ENCODE measurements at places on chromosomes 1 and 21.
A peak's percentile ranks its signal among the peaks of the same experiment; 100 is the strongest.

DNA sequence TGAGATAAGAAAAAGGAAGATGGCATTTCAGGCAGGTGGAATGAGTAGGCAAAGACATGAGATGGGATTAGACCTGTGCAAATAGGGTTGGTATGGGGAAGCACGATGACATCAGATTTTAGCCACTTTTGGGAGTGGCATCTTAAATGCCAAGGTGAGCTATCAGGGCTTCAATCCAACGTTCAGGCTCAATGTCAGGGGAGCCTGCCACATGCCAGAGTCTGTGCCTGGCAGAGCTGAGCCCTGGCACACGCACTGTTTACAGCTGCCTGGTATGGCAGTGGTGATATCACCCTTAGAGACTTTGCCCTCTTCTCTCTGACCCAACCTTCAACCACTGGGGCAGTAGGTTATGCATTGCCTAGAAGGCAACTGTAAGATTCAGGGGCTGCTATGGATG lies 1.1 kb upstream of the GUCA2B start:
- DNase-seq = no peak

- no peak for DNase-seq
Measured at GRCh38 chr1:87794788-87795614, 466.3 kb downstream of the LMO4 start.

- DNase-seq = no peak
Measured at GRCh38 chr1:59730302-59730701, 84.4 kb upstream of the HOOK1 start.

GRCh38 chr1:51648180-51649109 lies 31.6 kb downstream of the OSBPL9 start:
- DNase-seq = no peak

DNA sequence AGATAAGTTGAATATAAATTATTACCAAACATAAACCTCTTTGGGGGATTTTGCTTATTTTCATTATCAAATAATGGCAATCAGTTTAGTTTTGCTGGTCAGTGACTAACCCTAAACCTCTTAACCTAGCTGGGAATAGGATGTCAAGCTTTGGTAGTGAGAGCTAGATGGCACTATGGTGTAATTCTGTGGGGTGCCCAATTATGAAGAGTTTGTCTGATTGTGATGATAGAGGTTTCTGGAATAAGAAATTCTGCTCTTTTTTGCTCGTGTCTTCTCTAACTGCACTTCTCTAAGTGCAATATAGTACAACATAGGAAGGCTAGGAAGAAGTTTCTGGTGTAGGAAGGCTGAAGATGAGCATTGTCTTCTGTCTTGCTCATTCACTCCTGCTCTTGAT lies 59.8 kb downstream of the XCL1 start:
- DNase-seq = no peak

DNA sequence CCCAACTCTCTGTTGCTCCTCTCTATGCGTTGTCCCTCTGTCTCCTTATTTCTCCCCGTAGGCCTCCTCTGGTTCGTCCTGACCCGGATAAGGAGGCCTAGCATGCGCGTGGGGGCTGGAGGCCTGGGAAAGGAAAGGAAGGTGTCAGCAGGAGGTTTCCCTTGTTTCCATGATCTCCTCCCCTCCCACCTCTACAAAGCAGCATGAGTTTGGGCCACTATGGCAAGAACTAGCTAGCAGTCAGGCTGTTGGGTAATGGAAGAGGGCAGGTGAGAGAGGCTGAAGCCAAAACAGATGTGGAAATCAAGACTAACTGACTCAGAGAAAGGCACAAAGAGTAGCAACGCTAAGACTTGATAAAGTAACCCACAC lies 687 bp upstream of the SEMA6C start:
- no peak for DNase-seq

DNA sequence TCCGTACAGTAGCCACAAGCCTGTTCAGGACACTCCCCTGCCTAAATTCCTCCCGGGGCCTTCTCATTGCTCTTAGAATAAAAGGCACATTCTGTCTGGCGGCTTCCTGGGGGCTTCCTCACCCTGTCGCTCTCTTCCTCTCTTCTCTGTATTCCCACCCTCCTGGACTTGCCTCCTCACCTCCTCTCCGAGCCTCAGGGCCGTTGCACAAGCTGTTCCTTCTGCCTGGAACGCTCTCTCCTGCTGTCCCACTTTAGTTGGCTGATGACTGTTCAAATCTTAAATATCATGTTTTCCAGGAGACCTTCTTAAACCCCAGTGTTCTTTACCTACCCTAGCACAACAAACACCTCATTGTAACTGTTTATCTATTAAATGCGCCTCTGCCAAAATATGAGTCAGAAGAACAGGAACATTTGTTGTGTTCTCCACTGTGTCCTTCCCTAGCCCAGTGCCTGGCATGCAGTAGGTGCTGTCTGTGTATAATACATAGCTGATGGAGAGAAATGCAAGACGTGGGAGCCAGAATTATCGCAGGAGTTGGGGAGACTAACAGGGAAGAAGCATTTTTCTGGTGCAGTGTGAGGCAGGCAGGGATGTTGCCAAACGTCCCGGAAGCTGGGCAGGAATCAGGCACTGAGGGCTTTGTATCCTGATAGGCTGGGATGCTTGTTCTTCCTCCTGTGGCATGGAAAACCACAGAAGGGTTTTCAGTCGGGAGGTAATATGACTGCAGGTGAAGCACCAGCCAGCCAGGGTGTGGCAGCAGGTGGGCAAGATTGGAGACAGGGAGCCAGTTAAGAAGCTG lies 24.1 kb upstream of the THRAP3 start:
- no peak for DNase-seq

DNA sequence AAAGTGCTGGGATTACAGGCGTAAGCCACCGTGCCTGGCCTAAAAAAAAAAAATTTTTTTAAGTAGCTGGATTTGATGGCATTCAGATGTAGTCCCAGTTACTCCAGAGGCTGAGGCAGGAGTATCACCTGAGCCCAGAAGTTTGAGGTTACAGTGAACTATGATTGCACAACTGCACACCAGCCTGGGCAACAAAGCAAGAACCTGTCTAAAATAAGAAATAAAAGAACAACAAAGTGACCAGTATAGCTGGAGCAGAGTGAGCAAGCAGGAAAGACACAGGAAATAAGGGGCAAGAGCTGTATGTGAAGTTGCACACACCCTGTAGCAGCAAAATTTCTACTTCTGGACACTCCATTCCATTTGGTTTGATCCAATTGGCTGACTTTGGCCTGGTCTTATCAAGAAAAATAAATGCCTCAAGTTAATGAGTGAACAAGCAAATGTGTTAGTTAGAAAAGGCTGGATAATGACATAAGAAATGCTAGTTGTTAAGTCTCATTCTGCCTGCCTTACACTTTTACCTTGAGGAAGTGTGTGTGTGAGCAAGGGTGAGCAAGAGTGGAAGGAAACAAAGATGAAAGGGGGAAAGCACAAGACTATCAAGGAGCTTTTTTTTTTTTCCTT lies 7.9 kb downstream of the ATP5IF1 start:
- DNase-seq = no peak

DNA sequence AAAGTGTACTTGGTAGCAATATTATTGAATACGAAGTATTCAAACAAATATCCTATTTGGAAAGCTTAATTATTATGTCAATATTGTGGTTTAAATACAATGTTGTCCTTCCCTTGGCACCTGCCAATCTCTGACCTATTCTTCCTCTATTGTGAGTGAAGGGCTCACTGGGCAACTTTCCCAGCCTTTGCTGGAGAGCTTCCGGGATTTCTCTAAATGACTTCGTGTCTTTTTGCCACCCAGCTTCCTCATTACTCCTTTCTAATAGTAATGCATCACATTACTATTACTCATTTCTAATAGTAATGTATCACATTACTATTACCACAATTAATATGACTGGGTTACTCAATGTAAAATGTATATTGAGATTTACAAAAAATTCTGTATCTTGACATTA lies 880.6 kb downstream of the BRINP3 start:
- no peak for DNase-seq

GRCh38 chr1:42940851-42941639 lies 17.6 kb downstream of the SLC2A1 start:
- DNase-seq = no peak

GRCh38 chr21:44337941-44338895 lies 972 bp downstream of the CFAP410 start:
- DNase-seq = no peak

GRCh38 chr1:84505493-84506001 lies 639 bp upstream of the SPATA1 start:
- no peak for DNase-seq

GRCh38 chr1:46158312-46159281 lies 16.3 kb upstream of the TSPAN1 start:
- DNase-seq = no peak

DNA sequence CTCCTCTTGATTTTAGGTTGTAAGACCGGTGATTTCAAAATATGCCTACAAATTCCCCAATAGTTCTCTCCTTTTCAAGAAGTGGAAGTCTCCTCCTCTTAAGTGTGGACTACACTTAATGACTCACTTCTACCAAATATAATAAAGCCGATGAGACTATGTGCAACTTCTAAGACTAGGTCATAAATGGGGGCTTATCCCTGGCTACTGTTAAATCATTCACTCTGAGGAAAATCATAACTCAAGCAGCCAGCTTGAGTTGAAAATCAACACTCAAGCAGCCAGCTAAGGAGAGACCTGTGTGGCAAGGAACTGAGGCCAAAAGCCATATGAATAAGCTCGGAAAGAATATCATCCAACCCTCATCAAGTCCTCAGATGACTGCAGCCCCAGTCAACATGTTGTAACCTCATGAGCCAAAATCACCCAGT lies 49.6 kb upstream of the PSMG1 start:
- no peak for DNase-seq

DNA sequence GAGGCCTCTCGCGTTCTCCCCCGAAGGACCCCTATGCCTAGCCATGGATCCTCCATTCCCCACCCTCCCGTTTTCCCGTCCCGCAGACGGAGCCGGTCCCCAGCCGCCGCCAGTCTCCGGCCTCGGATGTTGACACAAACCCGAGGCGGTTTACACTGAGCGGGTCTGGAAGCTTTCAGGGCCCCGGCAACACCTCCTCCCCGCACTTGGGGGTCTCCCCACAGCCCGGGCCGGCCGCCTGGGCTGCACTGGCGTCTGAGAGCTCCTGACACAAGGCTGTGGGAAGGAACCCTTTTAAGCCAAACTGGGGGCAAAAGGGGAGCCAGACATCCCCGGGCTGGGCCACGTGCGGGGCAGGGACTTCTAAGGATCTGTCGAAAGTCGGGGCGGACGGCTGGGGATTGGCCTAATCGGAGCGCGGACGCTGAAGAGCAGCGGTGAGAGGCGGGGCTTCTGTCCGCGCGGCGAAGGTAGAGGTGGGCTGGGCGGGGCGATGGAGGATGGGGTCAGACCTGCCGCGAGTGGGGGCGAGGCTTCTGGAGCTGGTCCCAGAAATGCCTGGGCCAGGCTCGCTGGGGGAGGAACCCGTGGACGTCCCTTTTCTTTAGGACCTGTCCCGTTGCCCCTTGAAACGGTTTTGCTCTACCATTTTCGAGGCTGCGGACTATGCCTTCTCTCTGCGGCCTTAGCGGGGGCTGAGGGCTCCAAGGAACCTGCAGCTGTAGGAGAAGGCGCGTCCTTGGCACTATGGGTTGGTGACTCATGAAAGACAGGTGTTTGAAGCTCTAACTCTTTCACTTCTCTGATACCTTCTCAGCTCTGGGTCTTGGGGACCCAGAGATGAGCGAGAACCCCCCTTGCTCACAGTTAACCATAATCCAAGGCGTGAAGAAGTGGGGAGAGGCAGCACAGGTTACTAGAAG lies 1.2 kb upstream of the HPCAL4 start:
- no peak for DNase-seq

DNA sequence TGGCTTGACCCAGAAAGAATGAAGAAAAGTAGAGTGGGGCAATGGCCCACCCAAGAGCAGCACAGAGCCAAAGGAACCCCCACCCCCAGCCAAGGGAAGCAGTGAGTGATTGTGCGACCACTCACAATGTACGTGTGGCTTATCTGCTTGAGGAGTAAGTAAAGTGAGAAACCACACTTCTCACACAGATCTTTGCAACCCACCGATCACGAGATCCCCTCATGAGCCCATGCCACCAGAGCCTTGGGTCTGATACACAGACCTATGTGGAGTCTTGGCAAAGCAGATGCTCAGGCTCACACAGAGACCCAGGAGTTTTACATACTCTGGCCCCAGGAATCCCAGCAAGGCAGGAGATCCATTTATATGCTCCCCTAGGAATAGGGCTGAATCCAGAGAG lies 14.0 kb upstream of the SLC9C2 start:
- no peak for DNase-seq

GRCh38 chr1:93608187-93609109 lies 73.2 kb downstream of the BCAR3 start:
- DNase-seq = no peak

DNA sequence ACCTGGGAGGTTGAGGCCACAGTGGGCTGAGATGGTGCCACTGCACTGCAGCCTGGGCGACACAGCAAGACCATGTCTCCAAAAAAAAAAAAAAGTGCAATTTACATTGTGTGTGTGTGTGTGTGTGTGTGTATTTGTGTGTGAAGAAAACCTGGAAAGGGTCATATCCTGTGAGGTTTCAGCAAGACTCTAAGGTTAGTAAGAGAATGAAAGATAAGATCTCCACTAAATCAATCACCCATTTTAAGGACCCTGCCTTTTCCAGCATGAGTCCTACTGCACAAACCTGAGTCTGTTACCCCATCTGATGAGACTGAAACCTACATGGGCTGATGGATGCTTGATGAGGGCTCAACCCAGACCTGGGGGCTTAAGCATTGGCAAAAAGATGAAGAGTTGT lies 4.9 kb upstream of the C1orf74 start:
- no peak for DNase-seq

GRCh38 chr1:8239039-8239305 lies 78.9 kb upstream of the SLC45A1 start:
- no peak for DNase-seq

GRCh38 chr1:221868593-221869303 lies 126.9 kb upstream of the DUSP10 start:
- DNase-seq = no peak

GRCh38 chr1:212630158-212630900 lies 21.8 kb downstream of the ATF3 start:
- peak; percentile 63 for DNase-seq

DNA sequence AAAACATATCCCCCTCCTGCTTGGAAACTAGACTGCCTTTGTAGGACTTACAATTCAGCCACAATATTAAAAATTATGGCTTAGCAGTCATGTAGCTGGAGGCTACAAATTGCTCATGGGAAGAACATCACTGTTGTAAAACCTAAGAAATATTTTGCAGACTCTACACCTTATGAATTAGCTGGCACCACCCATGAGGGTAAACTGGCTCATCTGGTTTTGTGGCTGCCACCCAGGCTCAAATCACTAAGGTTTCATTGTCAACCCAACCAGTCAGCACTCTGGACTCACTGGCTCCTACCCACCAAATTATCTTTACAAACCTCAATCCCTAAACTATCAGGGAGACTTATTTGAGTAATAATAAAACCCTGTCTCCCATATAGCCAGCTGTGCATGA lies 100.7 kb upstream of the OLFM3 start:
- DNase-seq = no peak

All from activated naive CD4-positive, alpha-beta T cell treated with anti-CD3 and anti-CD28 coated beads, Interleukin-2, amount 50 U/mL, for 72 hours (primary cell).